ENCODE measurements at places on chromosomes 1 and 21.
A peak's percentile ranks its signal among the peaks of the same experiment; 100 is the strongest.

- DNase-seq, result no peak
These were observed 77.0 kb downstream of the ATF6 start for GRCh38 chr1:161843156-161843555.

GRCh38 chr1:234331507-234331906 is 41.7 kb upstream of the COA6 start:
- no peak for DNase-seq

DNA sequence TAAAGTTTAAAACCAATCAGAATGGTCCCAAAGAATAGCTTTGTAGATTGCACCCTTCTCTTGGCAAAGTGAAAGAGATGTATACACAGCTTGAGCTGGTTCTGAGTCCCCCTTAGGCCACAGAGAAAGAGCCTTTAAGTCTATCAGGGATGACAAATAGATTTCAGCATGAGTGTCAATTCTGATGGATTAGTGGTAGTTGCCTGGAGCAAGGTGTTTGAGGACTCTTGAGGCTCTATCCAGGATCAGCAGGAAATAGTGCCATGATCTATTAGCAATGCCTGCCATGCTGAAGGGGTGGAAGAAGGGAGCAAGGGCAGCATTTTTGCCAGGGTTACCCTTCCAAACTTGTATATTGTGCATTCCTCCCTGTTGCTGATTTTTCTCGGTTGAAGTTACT is 116.6 kb downstream of the ATG4C start:
- DNase-seq, result no peak

DNA sequence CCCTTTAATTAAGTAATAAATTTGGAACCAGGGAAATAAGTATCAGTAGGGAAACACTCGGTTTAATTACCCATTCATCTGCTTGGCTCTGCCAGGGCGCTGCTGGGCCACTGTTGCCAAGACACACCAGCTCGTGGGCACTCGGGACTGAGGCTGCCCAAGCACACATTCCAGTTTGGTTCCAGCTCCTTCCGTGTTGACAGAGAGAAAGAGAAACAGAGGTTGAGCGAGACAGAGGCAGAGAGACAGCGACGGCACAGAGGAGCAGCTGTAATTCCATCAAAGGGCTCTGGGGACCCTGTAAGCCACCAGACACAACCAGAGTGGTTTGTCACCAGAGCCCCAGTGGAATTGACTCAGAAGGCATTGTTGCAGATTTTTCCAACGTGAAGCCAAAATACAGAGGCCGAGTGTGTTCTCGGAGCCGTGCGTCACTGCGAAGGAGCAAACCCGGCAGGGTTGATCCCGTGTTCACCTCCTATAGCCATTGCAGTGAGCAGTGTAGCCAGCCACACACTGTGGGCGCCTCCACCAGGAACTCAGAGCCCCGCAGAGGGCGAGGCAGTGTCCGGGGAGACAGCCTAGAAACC is 33.5 kb downstream of the SYF2 start:
- peak; percentile 91 for DNase-seq

DNA sequence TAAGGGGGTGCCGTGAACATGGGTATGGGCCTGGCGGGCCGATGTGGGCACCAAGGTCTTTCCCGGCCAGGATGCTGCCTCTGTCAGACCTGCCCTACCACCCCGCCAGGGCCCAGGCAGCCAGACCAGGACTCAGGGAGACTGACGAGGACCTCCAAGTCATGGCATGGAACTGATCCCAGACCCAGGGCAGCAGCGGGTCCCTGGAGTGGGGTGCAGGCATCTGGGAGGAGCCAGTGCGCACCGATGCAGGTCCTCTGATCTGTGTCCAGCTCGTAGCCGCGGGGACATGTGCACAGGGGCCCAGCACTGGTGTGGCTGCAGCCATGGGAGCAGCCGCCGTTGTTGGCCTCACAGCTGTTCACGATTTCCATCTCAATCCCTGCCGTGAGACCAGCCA is 56.8 kb downstream of the ARHGEF16 start:
- no peak for DNase-seq

- DNase-seq, result peak; percentile 72
These were observed 27.3 kb downstream of the GPR157 start for GRCh38 chr1:9101510-9102146.

DNA sequence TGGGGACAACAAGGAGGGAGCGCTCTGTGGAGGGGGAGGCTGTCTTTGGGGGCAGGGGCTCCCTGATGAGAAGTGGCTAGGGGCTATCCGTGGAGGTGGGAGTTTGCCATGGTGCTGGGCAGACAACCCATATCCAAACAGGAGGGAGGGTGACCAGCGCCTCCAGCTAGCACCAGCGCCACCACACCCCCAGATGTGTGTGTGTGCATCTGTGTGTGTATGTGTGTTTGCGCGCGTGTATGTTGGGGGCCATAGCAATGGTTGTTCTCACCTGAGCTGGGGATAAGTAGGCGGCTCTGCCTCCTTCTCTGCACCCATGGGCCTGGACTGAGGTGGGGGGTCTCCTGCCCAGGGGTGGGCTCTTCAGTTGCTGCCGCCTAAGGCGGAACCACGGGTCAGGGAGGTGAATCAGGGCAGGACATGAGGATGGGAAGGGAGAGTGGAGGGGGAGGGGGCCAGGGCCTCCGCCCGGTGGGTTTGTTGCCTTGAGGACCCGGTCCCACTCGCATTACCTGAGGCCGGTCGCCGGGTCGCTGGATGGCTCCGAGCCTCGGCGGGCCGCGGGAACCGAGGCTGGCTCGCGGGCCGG is 345 bp downstream of the HPCAL4 start:
- DNase-seq, result no peak

- DNase-seq, result peak; percentile 41
These were observed 43.0 kb upstream of the RAB3GAP2 start for GRCh38 chr1:220315070-220315839.

- DNase-seq, result no peak
These were observed 12.8 kb downstream of the HLX start for GRCh38 chr1:220892086-220892376.

GRCh38 chr1:231279683-231280082 is 38.7 kb downstream of the GNPAT start:
- no peak for DNase-seq

DNA sequence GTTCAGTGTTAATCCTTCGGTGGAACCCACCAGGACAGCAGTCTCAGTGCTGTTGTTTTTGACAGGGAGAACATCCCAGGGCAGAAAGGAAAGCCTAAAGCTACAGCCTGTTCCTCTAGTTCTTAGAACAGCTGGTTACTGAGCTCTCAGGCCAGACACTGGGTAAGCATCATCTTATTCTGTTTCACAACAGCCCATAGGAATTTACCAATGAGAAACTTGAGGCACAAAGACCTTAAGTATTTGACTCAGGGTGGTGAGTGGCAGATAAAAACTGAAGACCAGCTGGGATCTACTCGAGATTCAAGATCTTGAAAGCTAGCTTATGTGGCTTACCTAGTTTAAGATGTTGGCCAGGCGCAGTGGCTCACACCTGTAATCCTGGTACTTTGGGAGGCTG is 9.4 kb upstream of the NEK2 start:
- no peak for DNase-seq

DNA sequence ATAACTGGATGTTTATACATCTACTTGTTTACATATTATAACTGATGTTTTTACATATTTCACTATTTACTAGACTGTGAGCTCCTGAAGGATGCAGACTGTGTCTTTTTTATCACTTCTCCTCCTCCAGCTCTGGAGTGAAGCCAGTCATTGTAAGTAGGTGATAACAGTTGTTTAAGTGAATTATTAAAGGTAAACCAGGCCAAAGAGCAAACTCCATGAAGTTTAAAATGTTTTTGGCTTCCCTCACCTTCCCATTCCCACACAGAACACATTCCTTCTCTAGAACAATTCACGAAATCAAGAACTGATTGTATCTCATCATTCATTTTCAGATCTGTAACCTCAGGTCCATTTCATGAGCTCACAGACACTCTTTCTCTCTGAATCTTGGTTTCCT is 98.3 kb downstream of the DAB1 start:
- no peak for DNase-seq

Measured in DMS79 treated with DMSO at 0.1 percent for 48 hours (cell line).